ENCODE measurements at places on chromosomes 6 and 20.

- peak; percentile 81 for DNase-seq
Observed at GRCh38 chr20:52493171-52493721, 301.7 kb upstream of the ZFP64 start.

DNA sequence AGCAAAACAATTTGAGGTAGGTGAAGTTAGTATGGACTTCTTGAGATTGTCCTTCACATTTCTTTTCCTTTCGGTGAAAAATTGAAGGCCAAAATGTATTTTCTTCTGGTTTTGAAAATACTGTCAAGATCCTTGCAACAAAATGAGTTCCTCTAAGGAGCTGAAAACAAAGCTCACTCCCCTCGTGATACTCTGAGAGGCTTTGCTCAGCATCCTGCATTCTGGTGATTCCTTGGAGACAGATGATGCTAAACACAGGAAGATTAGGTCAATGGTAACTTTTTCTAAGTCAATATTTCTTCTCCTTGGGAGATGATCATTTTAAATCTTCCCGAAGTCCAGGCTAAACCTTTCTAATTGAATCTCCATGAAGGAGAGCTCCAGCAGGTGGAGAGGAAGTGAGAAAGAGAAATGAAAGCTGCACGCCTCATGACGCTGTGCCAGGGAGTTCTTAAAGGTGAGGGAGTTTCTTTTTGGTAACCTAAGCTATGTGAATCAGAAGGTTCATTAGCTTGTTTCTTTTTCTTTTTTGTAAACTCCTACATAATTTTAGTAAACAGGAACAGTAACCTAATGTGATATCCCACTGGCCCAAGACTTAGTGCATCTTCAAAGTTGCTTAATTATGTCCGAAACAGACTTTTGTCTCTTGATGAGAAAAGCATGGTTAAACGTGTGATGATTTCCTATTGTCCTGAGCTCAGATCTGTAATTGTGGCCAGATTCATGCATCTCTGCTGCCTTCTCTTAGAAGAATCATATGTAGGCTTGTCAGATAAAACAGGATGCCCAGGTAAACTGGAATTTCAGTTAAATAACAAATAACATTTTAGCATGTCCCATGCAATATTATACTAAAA lies 15.0 kb downstream of the ESR1 start:
- no peak for DNase-seq

DNA sequence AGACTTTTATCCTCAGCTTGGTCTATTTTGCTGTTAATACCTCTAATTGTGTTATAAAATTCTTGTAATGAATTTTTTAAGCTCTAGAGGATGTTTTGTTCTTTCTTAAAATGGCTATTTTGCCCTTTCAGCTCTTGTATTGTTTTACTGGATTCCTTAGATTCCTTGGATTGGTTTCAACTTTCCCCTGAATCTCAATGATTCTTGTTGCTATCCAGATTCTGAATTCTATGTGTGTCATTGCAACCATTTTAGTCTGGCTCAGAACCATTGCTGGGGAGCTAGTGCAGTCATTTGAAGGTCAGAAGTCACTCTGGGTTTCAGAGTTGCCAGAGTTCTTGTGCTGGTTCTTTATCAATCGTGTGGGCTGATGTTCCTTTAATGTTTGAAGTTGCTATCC lies 37.1 kb downstream of the OTOR start:
- DNase-seq = no peak

GRCh38 chr20:12762725-12763124 lies 246.0 kb upstream of the SPTLC3 start:
- DNase-seq = peak; percentile 81

DNA sequence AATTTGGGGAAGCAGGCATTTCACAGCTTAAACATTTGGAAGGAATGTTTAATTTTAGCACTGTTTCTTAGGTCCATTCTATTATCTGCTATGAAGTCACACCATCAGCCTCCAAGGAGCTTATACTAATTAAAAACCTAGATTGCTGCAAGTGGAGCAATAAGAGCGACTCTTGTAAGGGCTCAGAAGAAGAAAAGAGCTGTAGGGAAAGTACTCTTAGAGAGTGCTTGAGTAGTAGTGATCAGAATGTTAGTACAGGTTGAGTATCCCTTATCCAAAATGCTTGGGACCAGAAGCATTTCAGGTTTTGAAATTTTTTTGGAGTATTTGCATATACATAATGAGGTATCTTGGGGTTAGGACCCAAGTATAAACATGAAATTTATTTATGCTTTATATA lies 285.3 kb downstream of the UBE3D start:
- no peak for DNase-seq

All from brain (organoid and tissue), 16 donors.